Endothelial cell of umbilical vein (primary cell): ENCODE measurements at places on chromosomes 5 and 9.

- no peak for DNase-seq
Observed at GRCh38 chr9:8640761-8641160, 841.2 kb upstream of the DMAC1 start.

GRCh38 chr5:65102976-65103711 lies 334.4 kb downstream of the CWC27 start:
- peak; percentile 74 for DNase-seq

DNA sequence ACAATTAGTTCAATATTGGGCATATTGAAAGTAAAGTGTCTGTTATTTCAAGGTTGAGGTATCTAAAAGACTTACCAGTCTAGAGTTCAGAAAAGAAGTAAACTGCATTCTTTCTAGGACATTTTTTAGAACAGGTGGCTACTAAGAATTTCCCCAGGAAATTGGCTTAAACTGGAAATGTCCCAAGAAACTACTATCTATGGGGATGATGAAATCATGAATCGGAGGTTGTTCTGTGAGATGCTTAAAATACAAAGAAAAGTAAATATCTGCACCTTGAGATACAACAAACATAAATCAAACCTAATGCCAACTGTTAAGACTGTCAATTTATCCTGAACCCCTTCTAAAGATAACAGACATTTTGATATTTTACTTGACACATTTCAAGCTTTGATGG lies 226.5 kb upstream of the NREP start:
- DNase-seq: no peak

DNA sequence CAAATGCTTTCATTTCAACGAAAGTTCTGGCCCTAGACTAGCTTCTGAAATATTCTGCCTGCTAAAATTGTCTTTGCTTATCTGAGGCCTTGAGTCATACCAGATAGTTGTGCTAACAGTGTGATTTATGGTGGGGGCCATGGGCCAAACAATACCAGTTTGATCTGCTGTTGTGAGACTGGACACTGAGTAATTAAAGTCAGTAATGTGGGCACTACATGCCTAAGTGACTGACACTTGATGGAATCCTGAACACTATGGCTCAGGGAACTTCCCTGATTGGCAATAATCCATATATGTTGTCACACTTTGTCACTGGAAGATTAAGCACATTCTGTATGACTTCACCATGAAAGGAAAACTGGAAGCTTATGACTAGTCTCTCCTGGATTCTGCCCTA lies 127.6 kb upstream of the CYLC2 start:
- DNase-seq: peak; percentile 42

DNA sequence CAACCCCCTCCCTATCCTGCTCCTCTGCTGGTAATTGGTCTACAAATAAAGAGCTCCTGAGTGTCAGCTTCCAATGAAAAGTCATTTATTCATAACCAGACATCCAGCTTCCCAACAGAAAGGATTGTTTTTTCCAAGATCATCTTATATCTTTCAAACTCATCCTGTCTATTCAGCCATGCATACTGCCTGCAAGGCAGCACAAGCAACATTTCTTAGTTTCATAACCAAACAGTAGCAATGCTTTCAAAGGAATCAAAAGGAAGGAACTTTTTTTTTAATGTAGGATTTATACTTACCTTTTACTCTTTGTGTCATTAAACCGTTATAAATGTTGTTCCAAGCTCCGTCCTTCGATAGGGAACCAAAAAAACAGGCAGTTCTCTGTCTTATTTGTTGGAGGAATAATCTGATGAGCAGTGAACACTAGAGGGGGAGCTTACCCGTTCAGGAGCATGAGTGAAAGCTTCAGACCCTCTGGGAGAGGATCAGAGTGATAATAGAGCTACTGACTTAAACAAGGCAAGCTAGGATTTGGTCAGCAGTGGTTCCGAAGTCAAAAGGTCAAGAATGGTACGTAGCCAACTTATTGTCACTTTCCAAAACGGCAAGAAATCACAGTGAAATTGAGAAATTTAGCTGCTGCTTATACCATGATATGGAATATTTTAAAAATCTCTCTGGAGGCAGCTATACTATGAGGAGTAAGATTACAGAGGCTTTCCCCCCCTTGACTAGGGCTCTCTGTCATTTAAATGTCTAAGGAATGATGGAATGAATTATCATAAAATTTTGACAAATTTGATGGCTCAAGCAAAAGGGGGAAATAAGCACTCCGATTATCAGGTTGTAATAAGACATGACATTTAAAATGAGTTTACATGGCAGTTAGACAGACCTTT lies 892.9 kb downstream of the NR2F1-AS1 start:
- DNase-seq: peak; percentile 46

GRCh38 chr9:128727640-128728248 lies 3.8 kb upstream of the ZDHHC12 start:
- no peak for DNase-seq

DNA sequence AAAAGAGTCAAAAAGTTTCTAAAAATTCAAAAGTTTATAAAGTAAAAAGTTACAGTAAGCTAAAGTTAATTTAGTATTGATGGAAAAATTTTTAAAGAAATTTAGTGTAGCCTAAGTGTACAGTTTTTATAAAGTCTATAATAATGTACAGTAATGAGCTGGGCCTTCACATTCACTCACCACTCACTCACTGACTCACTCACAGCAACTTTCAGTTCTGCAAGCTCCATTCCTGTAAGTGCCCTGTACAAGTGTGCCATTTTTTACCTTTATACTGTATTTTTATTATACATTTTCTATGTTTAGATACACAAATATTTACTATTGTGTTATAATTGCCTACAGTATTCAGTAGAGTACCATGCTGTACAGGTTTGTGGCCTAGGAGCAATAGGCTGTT lies 239.5 kb upstream of the MAP3K1 start:
- DNase-seq: no peak

- DNase-seq: peak; percentile 42
Observed at GRCh38 chr9:72362118-72362531, 2.9 kb downstream of the ZFAND5 start.

DNA sequence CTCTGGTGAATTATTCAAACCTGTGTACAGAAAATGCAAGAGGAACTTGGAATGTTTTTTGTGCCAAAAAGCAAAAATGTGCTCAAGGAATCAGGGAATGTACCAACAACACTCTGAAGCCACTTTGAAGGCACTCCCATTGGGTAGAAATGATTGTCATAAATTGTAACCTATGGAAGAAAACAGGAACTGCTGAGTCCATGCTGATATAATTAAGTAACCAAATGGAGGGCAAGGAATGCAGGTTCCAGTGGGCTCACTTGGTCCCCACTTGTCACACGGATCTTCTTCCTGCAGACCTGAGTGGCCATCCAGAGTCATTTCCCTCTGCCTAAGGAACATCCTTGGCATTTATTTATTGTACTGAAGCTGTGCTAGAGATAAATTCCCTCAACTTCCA lies 2.9 kb upstream of the LCN6 start:
- DNase-seq: no peak

GRCh38 chr5:113083481-113083880 lies 106.9 kb downstream of the DCP2 start:
- DNase-seq: no peak

DNA sequence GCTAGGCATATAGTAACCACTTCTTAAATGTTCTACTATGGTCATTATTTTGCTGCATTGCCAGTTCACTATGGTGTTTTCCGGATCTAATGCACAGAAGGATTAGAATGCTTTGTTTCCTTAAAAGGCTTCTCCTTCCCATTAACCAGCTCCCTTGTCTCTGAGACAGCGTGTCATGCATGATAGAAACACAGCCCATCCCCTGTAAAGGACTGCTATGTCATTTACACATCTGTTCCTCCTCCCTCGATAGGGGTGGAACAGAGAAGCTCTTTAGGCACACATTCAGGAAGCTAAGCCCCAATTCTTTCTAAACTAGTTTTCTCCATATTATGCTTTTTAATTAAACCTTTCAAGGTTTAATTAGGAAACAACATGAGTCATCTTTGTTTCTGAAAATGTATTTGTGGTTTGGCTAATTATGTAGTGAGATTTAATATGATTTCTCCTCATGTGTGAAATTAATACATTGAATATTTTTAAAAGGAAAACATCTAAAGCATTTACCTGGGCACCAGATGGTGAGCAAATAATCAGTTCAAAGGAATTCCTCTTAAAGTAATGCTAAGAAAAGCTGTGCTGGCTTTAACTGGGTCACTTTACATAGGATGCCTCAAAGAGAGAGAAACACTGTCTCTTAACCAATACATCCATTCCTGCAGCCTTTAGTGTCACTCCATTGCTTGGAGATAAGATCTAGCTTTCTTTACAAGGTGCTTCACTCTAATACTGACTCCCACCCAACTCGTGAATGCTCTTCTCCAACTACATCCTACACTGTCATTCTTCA lies 133.3 kb upstream of the PPP1R2B start:
- DNase-seq: no peak

- no peak for DNase-seq
Observed at GRCh38 chr9:14535161-14535955, 157.9 kb downstream of the ZDHHC21 start.

DNA sequence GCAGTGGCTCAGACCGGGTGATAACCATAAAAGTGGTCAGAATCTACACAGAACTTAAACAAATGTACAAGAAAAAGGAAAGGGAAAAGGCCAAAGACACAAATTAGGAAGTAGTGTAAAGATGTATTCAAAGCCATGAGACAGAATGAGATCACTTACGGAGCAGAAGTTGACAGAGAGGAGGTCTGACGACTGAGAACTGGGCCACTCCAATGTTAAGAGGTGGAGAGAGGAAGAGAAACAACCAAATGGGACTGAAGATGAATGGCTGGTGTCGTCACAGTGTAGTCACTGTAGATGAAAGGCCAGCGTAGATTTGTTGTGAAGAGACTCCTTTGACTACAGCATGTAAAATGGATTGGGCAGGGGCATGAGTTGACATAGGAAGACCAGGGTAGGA lies 114.4 kb downstream of the DROSHA start:
- DNase-seq: no peak

GRCh38 chr9:37503736-37504135 lies 18.0 kb downstream of the POLR1E start:
- no peak for DNase-seq

DNA sequence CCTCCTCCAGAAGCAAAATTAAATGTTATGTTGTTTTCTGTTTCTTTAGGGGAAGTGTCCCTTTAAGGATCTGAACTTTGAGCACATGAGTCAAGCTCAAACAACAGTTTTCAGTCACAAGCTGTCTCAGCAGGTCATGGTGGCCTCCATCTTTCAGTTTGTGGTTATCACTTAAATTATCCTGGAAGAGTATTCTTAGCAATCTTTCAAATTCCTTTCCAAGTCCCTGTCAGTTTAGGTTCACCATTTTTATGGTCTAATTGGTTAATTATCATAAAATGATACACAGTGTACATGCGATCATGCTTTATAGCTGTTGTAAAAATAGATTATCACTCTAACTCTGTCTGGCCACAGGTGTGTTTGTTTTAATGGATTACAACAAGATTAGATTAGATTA lies 43.1 kb upstream of the SELENOP start:
- no peak for DNase-seq

DNA sequence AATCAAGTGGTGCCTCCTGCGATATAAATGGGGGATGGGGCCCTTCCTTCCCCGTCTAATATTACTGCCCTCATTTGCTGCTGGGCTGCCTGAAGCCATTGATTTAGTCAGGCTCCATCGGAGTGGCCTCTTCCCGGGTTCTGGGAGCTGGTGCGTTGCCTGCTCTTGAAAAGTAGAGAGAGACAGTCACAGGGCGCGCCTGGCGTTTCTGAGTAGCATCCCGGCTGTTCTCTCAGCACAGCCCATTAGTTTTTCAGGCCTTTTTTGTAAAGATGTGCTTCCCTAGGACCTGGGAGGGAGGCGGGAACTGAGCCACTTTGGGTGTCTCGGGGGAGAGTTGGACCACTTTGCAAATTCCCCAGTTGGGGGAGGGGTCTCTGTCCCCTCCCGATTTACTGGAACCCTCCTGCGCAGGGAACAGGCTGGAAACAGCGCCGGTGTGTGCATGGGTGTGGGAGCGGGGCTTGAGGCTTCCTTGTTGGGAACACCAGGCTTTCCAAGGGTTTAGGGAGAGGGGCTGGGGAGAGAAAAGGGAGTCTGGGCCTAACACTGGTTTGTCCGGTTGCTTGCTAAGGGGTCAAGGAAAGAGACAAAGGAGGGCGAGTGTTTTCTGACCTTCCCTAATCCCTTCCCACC lies 4.7 kb downstream of the PRDM6 start:
- no peak for DNase-seq

DNA sequence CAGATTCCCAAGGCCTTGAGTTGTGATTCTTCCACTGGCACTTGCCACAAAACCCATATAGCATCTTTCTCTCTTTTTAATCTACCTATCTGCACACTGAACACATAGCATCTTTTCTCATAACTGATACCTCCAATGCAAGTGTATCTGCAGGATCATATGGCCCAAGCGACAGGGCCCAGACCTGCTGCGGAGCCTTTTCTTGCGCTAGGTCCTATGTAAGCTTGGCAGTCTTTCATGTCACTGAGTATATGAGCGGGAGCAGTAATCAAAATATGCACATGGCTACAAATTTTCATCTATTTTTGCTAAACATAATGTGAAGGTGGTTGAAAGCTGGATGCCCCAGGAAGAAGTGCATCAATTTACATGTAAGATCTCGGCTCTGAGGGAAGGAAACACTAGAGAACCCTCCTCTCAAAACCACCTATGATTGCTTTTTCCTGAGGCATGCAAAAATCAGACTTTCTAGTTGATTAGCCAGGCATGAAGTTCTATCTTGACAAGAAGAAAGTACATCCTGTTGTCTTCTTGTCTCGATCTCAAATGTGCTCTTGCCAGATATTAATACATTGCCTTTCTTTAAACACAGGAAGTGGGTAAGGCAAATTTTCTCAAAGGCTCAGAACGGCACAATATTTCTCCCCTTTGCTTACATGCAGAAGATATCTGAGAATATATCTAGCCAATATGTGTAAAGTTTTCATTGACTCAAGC lies 26.9 kb upstream of the CEMIP2 start:
- no peak for DNase-seq

- DNase-seq: no peak
Observed at GRCh38 chr5:58787987-58788386, 205.1 kb downstream of the RAB3C start.

GRCh38 chr9:114937516-114937915 lies 7.1 kb upstream of the TNFSF8 start:
- DNase-seq: no peak

GRCh38 chr9:37922363-37923117 lies 18.6 kb upstream of the SLC25A51 start:
- DNase-seq: no peak

DNA sequence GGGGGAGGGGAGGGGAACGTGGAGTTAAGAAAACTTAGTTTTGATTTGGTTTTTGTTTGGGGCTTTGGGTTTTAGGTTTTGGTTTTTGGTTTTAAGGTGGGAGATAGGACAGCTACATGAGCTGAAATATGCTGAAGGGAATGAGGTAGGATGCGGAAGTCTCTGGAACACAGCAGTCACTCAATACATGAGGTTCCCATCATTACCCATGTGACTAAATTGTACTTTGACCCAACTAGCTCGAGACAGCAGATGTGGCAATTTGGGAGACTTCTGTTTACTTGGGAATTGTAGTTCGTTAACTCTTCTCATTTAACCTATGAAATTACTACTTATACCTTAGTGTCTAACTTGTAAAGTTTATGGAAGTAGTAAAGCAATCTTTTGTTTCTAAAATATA lies 124.2 kb downstream of the TLE1 start:
- no peak for DNase-seq

- DNase-seq: no peak
Observed at GRCh38 chr5:142432369-142432863, 107.6 kb upstream of the SPRY4 start.

GRCh38 chr5:10577371-10578292 lies 13.8 kb downstream of the ANKRD33B start:
- DNase-seq: peak; percentile 86

GRCh38 chr5:119405419-119405818 lies 46.9 kb upstream of the HSD17B4 start:
- no peak for DNase-seq

GRCh38 chr5:135977375-135977928 lies 22.7 kb upstream of the LECT2 start:
- DNase-seq: peak; percentile 85
